Activated T-helper 1 cell treated with anti-CD3 and anti-CD28 coated beads, Interleukin-2, amount 50 U/mL, for 16 hours (primary cell): ENCODE measurements at places on chromosomes 12 and 14.

GRCh38 chr12:10058387-10058786, 27.9 kb downstream of the CLEC9A start:
- no peak for DNase-seq

DNA sequence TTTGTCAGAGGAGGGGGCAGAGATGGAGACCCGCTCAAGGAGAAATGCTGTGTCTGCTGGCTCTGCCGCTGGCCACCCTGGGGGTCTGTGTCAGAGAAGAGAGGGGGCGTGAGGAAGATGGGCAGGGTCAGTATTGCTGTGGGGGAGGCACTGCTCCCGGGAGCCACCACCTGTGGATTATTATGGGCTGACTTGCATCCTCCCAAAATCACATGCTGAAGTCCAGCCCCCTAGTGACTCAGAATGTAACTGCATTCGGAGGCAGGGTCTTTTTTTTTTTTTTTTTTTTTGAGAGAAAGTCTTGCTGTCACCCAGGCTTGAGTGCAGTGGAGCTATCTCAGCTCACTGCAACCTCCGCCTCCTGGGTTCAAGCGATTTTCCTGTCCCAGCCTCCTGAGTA, 12.3 kb downstream of the ABCD4 start:
- no peak for DNase-seq

DNA sequence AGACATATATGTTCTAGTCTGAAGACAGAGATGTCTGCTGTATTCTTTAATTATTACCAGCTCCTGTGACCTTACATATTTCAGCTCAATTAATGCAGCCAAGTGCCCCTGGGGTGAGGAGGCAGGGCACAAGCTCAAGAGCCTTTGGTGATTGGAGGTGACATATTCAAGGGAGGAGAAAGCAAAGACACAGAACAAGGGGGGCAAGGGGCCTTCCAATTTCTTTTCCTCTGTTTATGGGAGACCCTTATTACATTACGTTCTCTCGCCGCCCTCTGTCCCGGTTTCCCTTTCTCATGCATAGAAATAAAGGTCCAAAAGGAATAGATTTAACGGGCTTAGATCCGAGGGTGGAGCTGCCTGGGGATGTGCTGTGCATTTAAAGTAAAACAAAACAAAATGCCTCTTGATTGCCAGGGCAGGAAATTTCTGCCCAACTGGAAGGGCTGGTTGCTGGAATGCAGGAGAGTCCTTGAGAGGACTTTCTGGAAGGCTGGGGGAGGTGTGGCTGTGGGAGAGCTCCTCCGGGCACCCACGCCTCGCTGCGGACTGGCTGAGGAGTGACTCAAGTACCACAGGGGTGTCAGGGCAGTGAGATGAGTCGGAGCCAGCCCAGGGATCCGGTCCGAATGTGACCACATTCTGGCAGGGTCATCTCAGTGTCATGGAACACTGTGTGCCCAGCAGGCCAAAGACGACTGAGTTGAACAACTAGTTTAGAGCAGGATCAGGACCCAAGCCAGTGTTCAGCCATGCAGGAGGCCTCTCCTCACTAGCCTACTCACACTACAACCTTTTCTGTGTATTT, 32.1 kb upstream of the GSG1 start:
- DNase-seq, result no peak

DNA sequence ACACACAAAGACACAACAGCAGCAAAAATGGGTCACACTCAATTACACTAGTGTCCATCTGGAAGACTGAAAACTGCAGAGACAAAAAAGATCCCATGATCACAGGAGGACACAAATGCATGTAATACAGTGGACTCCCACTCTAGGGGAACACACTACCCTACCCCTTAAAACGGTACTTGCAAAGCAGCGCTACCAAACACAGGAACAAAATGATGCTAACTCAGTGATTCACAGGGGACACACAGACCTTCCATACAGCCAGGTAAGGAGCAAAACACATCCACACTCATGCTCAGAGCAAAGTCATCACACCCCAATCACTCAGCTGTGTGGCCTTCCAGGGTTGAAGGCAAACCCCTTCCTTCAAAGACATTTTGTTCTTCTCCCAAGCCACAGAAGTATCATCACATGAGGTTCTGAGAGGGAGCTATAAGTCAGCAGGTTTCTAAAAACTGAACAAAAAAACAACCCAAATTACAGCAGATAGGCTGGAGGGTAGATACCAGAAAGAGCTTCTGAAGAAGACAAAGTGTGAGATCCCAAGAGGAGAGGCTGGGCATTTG, 14.8 kb downstream of the SMUG1 start:
- DNase-seq, result no peak

DNA sequence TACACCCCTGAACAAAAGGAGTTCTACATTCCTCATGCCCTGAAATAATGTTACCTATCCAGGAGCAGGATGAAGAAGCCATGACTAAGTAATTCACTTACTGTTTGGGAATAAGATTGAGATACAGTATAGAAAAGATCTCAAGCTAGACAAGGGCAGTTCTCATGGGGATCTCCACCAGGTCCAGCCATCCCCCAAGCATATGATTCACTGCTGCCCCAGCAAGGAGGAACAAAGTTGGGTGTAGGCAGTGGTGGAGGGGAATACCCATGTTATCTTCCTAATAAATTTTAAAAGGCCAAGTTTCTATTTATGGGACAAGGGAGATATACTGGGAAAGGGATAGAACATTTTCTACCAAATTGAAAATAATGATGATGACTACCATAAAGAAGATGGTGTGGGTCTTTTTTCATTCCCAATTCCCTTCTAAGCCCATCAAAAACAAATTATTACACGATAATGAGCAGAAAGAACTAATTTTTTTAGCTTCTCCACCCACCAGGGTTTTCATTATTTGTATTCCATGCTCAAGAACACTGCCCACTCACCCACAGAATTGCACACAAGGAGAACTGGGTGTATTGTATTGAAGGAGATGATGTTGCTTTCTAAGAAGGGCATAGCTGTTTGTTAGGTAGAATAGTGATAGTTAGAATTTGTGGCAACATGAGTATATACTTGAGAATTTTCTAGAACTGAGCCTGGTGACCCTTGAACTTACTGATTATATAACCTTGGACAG, 204.6 kb downstream of the BTG1 start:
- DNase-seq, result no peak

DNA sequence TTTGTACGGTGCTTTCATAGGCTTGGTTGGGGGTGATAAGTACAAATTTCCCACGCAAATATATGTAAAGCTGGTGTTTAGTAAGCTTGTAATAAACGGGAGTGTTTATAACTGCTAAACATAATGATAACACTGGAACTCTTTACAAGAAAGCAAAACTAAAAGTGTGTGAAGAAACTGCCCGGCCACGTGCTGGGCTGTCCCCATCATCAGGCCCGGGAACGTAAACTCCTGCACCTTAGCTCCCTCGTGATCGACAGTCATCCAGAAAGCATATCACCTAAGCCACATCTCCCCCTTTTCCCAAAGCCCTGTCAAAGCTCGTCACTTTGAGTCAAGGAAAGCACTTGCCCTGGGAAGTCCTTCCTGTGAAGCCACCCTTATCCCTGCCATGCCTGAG, 18.0 kb upstream of the PARP11 start:
- no peak for DNase-seq

DNA sequence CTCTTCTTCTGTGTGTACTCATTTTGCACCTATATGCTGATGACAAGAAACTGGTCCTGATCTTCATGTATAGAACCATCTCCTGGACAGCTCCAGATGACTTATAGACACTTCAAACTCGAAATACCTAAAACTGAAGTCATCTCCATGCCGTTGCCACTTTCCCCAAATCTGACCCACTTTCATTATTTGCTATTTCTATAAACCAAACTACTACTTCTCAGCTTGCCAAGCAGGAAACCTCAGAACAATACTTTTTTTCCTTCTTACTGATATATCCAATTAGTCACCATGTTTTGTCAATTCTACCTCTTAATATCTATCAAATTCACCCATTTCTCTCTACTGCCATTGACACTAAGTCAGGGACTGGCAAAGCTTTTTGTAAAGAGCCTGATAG, 14.8 kb downstream of the SGPP1 start:
- no peak for DNase-seq

DNA sequence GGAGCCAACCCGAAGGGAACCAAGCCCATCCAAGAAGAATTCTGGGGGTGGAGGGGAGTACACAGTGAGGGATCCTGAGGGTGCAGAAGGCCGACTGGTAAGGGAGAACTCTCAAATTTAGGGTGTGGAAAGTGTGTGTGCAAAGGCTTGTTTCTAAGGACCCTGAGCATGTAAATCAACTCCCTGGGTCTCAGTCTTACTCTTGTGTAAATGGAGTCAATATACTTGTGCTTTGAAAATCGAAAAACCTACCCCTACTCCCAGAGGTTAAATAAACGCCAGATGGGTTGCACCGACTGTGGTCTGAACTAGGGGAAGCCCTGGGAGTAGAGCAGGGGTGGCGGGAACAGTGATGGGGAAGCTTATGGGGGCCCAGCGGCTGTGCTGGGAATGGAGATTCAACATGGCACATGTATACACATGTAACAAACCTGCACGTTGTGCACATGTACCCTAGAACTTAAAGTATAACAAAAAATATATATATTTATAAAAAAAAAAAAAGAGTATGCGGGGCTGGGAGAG, 6.0 kb downstream of the B4GALNT1 start:
- DNase-seq, result no peak

DNA sequence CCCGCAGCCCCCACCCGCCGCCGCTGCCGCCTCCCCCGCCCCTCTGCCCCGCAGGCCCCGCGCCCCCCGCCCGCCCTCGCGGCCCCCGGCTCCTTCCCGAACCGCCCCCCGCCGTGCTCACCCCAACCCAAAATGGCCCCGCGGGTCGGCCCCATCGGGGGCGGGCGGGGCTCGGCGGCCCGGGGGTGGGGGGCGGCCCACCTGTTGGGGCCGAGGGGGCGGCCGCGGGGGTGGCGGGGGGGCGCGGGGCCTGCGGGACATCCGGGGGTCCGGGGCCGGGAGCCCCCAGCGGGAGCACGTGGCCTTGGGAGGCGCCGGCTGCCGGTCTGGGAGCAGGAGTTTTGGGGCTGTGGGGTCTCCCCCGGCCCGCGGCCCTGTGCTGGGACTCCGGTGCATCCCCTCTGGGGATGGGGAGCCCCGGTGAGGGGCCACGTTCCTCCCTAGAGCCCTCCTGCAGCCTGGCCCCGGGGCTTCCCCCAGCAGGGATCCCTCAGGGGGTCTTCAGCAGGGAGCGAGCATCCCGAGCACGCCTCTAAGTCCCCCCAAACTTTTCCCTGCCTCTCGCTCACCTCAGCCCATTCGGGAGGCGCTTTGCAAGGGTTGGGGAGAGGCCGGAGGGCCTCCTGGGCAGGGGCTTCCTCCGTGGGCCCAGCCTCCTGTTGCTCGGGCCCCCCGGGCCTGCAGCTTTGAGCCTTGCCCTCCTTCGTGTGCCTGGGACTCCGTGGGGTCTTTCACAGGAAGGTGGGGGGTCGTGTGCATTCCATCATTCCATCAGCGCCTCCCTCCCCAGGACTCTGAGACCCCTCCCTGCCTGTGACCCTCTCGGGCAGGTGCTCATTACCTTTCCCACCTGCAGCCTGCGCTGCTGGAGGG, 710 bp downstream of the MTA1 start:
- no peak for DNase-seq
